Stimulated activated CD4-positive, alpha-beta T cell treated with anti-CD3 and anti-CD28 coated beads, Interleukin-1b, Interleukin-23, amount 100 ng/mL, for 48 hours (primary cell): ENCODE measurements at places on chromosomes 1 and 21.

- DNase-seq, result peak; percentile 71
Measured at GRCh38 chr21:41068967-41069642, 98.9 kb upstream of the BACE2 start.

GRCh38 chr1:4628992-4629391 is 25.4 kb upstream of the AJAP1 start:
- DNase-seq, result no peak

- DNase-seq, result no peak
Measured at GRCh38 chr1:101310506-101310905, 73.7 kb downstream of the S1PR1 start.

GRCh38 chr1:21961337-21961736 is 15.5 kb upstream of the CELA3B start:
- DNase-seq, result no peak

GRCh38 chr1:4755864-4756504 is 101.6 kb downstream of the AJAP1 start:
- DNase-seq, result no peak

GRCh38 chr1:1622010-1622787 is 6.9 kb downstream of the MIB2 start:
- DNase-seq, result no peak

DNA sequence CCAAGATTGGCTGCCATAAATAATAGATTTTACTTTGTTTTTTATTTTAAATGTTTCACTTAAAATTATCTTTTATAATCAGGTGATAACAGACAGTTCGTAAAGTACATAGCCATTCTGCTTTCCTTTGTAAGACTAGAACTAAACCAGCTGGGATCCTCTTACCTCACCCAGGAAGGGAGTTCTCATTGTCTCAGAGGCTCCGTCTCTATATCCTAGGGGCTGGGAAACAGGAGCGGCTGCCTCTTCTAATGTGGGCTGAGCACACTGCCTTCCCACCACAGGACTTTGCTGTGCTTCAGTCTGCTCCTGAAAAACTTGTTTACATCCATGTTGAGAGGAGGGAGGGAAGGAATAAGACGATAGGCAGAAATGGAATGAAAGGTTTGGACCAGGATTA is 45.6 kb upstream of the PGD start:
- no peak for DNase-seq

- DNase-seq, result no peak
Measured at GRCh38 chr1:70719154-70719553, 308.1 kb downstream of the CTH start.

DNA sequence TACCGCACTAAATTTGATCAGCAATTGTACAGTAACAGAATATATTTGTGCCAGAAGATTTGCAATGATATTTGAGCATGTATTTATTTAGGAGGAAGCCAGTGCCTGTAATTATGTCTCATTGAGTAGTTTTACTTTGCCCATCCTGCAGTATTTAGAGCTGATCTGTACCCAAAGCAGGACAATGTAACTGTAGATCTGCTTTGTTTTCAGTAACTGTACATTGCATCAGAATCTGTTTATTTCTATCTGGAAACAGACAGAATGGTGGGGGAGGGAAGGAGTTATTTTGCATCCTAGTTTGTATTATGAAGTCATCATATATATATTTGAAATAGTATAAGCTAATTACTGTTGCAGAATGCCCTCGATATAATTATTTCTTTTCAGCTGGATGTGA is 36.2 kb upstream of the LRRC8C start:
- no peak for DNase-seq

DNA sequence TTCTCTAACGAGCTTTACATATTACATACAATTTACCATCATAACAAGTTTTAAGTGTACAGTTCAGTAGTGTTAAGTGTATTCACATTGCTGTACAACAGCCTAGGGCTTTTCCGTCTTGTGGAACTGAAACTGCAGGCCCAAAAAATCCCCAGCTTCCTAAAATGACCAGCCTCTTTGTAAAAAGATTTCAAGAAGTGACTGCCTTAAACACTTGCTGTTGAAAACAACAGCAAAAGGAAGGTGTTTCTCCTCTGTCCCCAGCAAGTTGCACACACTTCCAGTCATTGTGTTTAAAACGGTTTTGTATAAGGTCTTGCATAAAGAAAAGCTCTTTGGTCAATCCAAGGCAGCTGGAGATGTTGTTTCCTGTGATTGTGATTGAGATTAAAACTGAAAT is 16.0 kb upstream of the GBP1 start:
- no peak for DNase-seq

GRCh38 chr1:153548722-153549688 is at the start of gene S100A3:
S100A3 (minus strand) TSS chr1:153549258; CDS start chr1:153548485, 773 bp downstream.
- DNase-seq, result no peak

GRCh38 chr21:17697473-17697872 is 84.8 kb upstream of the BTG3 start:
- no peak for DNase-seq

- DNase-seq, result peak; percentile 70
Measured at GRCh38 chr1:172727956-172728603, 69.2 kb downstream of the FASLG start.

DNA sequence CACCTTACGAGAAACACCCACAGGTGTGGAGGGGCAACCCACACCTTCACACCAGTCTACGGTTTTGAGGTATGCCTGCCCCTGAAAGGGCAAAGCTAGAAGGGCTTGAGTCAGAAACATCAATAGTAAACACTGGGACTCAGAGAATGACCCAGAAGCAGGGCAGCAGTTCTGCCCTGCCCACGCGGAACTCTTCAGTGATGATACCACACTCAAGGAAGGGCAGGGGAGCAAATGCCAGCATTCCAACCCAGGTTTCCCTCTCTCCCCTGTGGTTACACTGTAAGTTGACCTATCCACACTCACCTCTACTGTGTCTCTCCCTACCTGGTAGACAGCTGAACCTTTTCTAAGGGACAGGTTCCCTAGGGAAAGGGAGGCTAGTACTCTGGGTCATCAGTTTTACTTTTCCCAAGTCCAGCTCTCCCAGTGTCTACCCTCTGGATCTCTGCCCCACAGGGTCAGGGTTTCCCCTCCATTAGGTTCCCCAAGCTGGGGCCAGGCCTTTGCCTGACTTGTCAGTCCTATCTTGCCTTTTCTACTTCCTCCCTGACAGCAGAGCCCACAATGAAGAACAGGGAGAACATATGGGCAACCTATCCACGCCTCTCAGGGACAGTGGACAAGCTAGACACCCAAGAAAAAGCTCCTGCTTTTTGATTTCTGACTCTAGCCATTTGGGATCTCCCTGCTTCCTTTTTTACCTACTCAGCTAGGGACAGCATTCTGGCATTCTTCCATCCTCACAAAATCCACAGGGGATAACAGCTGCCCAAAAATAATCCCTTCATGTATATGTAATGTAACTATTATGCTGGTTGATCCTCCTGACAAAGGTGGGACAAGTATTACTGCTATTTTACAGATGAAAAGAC is 3.0 kb downstream of the F11R start:
- DNase-seq, result no peak

DNA sequence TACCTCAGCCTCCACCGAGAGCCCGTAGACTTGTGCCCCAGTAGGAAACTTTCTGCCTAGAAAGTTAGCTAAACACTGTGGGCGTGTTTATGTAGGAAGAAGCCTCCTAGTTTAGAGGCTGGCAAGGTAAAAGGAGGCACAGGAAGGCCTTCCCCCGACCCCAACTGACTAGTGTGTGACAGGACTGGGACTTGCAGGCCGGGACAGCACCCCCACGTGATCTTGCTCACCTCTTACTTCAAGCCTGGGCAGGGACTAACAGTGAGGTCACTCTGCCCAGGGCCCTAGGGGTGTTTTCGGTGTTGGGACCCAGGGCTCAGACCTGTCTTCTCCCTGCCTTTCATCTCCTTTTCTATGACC is 392 bp upstream of the TAGLN2 start:
- peak; percentile 64 for DNase-seq

DNA sequence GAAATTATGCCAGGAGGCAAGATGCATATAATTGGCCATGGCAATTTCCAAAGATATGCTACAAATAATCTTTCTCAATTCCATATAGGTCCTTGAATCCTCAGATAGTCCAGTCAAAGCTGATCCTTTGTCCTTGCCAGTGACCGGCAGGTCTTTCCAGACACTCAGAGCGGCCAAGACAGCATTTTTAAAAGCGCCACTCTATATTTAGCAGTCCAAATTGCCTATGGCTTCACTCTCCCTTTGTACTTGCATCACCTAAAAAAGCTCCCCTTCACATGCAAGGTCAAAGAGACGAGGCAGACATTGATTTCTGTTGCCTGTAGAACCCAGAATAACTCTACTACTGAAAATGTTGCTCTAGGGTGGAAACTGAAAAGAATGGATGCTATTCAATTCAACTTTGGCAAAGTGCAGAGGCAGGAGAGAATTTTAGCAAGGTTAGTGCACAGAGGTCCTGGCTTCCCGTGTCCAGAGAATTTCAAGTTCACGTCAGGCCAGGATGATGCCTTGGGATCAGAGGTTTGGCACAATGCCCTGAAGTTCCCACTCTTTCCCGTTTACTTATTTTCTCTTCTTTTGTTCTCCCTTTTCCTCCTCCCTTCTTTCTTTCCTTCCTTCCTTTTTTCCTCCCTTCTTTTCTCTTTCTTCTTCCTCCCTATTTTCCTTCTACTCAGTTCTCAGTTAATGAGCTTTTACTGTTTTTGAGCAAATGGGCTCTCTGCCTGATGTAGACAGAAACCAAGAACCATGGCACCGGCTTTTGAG is 108.5 kb downstream of the KCNK1 start:
- no peak for DNase-seq

DNA sequence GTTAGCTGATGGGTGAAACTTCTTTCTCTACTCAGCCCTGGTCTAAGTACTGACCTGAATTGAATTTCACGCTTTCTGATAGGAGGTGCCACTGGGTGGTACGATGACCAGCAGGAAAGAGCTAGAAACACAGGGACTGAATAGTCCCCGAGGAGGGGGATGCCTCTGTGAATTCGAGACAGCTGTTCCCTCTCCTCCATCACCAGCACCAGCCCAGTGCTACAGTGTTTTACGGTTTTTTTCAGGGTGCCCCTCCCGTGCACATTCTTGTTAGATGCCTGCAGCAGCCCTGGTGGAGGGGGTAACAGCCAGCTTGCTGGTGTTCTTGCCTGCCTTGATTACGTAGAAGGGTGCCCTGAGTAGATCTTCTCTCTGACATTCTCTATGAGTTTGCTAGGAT is 7.1 kb downstream of the HUNK start:
- DNase-seq, result no peak

DNA sequence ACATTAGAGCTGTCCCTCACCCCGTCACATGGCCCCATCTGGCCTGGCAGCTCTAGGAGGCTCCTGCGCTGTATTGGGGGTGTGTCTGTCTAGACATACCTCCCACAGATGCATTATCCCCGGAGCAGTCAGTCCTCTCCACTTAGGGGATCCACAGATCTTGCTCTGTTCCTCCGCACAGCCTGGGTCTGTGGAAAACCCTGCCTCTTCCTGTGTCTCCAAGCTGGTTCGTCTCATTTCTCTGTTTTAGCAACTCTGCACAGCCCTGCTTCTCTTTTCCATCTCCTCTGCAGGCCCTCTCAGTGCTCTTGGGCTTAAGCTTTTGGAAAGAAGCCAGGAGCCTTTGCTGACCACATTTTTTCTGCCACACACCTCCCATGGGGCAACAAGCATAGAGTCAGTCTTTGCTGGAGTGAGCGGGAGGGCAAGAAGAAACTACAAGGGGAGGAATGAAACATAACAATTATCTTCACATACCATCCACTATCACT is 241.5 kb downstream of the FOXD2 start:
- no peak for DNase-seq

DNA sequence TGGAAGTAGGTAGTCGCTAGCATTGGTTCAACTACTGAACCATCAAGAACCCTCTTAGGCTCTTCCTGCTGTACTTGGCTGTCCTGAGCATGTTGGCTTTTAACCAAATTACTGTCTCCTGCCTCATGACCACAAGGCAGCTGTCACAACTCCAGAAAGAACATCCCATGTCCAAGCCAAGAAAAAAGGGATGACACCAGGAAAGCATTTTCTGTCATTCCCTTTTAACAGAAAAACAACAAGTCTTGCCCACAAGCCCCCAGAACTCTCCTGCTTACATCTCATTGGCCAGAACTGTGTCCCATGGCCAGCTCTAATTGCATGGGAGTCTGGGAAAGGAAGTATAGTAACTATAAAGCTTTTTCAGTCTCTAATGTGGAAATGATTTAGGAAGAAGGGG is 2.4 kb upstream of the RNU5D-1 start:
- no peak for DNase-seq

DNA sequence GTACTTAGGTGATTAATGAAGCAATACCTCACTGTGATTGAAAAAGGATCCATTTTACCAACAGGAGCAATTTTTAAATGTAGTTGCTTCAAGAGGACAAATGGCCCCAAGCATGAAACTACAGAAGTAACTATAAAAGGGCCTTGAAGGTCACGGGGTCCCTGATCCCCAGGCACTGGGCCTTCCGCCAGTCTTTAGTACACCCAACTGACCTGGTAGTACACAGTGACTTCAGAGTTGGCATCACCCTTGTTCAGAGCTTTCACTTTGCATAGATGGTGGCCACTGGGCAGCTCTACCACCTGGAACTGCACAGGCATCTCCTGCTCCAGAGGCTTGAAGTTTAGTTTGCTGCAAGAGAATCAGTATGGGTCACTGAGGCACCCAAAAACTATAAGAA is 84.3 kb downstream of the NRDC start:
- no peak for DNase-seq

DNA sequence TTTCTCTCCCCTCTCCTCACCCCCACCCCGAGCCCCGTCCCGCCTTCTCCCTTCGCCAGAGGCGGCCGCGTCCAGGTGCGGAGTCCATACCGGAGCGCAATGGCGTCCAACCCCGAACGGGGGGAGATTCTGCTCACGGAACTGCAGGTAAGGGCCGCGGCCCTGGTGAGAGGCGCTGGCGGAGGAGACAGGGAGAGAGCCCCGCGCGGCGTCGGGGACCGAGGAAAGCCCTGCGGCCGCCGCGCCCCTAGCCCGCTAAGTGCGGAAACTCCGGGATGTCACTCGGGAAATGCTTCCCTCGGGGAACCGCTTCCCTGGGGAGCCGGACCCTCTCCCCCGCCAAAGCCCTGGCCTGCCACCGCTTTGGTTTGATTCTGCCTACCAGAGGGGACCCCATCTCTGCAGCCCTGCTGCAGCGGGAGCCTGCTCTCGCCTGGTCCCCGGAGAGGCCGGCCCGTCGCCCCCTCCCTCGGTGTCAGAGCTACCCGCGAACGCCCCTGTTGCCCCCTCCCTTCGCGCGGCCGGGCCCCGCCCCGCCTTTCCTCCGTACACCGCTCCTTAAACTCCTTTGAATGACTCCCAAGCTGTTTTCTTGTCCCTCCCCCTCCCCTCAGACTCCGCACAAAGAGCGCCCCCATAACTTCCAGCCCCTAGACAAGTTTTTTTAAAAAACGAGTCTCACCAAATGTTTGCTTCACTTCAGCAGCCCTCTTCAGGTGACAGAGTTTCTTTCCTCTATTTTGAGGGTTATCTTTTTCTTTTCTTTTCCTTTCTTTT is 597 bp downstream of the PKN2 start:
- peak; percentile 64 for DNase-seq
